Large intestine (tissue), 12 donors: ENCODE measurements at places on chromosomes 5 and 9. TPM values are rescaled to one million over a fixed set of nuclear protein-coding genes. Genes with fewer than 3 reads are reported as not detected.

DNA sequence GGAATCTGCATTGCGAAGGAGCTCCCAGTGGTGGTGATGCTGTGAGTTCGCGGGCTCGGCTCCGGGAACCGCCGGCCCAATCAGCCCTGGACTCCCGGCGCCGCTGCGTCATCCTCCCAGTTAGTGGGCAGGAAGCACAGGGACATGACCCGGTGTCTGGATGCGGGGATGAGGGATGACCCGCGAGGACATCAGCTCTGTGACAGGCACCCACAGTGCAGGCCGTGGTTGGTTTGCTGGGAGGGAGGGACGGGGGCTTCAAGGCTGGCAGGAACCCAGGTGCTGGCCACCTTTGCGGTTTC lies 996 bp downstream of the NXNL2 start:
- peak overlapping the region; percentile 50 for H3K4me3 ChIP-seq
- H3K4me1 ChIP-seq: peaks cover 15% of the 10 kb centered on the region
- DNase-seq: no peak
- no peak overlapping the region for H3K27ac ChIP-seq
- H3K36me3 ChIP-seq: no peaks in the 10 kb centered on the region
- H3K27me3 ChIP-seq: peaks cover 70% of the 10 kb centered on the region

DNA sequence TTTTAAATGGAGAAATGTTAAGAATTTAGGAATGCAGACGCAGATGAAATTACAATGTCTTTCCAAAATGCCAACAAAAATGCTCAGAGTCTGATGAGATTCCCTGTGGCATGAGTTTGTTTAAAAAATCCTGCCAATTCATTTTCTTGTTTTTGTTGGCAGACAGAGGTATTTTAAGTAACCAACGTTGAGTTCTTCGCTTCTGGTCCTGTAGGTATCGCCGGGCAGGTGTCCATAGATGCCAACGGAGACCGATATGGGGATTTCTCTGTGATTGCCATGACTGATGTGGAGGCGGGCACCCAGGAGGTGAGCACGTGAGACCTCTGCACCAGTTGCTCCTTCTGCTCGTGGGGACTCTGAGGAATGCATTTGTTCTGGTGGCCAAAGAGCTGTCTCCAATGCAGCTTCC lies 69.4 kb downstream of the NPR3 start:
- no peaks in the 10 kb centered on the region for H3K4me1 ChIP-seq
- no peaks in the 10 kb centered on the region for H3K36me3 ChIP-seq
- no peaks in the 10 kb centered on the region for H3K27me3 ChIP-seq
- no peak overlapping the region for H3K27ac ChIP-seq
- no peak for DNase-seq
- H3K4me3 ChIP-seq: no peak overlapping the region

The TAF1L gene
- 0.03 TPM for polyA plus RNA-seq

DNA sequence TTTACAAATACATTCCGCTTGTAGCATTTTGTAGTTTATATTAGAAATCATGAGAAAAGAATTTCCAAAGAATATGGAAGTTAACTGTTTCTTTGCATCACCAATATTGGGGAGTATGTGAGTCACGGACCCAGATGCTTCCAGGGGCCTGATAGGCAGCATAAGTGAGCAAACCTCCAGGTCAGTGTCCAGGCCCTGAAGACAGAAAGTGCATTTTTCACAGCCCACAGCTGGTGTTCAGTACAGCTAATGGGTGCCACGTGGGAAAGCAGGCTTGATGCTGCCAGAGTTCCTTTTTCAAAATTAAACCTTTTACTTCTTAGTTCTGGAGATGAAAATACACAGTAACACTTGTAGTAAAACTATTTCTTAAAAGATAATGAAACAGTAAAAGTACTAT lies 454.4 kb upstream of the ACTBL2 start:
- H3K27me3 ChIP-seq: no peaks in the 10 kb centered on the region
- H3K36me3 ChIP-seq: no peaks in the 10 kb centered on the region
- H3K4me3 ChIP-seq: no peak overlapping the region
- no peak for DNase-seq
- no peak overlapping the region for H3K27ac ChIP-seq

- no peak overlapping the region for H3K27ac ChIP-seq
- H3K4me3 ChIP-seq: no peak overlapping the region
- no peak for DNase-seq
- no peaks in the 10 kb centered on the region for H3K4me1 ChIP-seq
Measured at GRCh38 chr5:11709021-11709420, 195.2 kb downstream of the CTNND2 start.

The TPPP gene
- polyA plus RNA-seq: 8.8 TPM

DNA sequence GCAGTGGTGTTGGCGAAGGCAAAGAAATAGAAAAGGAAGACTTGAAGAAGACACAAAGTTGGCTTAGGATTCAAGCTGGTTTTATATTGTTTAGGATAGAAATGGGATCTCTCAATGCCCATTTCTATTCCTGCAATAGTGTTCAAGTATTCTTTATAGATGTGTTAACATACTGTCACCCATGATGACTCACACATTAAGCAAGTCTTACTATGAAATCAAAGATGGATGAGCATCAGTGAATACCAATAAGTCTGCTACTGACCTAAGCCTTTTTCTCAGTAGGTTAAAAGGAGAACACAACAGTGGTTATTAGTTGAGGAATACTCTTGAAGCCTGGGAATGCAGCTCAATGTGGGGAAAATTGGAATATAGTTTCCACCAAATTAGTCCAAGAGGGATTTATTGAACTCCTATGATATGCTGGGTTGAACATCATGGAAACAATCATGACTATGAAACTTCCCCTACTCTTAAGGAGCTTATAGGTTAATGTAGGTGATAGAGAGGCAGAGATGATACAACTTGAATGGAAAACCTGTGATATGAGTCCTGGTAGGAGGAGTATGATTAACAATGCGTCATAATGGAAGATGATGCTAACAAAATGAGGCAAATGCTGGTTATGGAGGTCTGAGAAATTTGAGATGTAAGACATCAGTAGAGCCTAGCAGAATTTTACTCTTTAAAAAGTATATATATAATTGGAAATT lies 417.1 kb upstream of the DAP start:
- no peaks in the 10 kb centered on the region for H3K36me3 ChIP-seq
- no peak overlapping the region for H3K4me3 ChIP-seq
- no peaks in the 10 kb centered on the region for H3K27me3 ChIP-seq

DNA sequence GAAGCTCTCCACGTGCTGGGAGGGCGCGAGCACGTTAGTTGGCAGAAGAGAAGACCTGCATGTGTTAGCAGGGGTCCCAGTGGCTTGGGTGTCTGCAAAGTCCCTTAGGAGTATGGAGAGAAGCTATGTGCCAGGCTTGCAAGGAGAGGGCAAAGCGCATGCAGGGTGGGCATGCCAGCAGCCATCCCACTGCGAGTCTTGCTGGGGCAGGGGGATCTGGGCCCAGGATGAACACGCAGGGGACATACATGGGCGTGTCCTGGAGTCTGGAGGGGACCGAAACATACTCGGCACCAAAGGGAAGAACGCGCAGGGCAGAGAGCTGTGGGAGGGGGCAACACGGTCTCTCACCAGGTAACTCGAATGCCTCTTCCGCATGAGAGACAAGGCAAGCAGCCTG lies 43.6 kb upstream of the IPPK start:
- no peak for DNase-seq
- no peaks in the 10 kb centered on the region for H3K27me3 ChIP-seq
- H3K4me1 ChIP-seq: no peaks in the 10 kb centered on the region
- peaks cover 79% of the 10 kb centered on the region for H3K36me3 ChIP-seq

DNA sequence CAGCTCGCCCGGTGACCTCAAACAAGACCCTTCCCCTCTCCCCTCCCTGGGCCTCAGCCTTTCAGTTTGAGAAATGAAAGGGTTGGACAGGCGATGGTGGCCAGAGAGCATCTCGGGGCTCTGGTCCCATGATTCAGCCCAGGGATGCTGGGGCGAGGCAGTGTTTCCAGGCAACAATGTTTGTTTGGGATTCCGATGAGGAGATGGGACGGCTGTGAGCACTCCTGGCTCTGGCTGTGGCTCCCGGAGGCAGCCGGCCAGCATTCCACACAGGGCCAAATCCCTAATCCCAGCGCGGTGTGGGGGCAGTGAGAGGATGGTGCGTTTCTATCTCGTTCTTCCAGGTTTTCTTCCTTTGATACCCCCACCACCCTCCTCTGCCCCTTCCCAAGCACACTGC lies 66.0 kb downstream of the HMCN2 start:
- no peaks in the 10 kb centered on the region for H3K36me3 ChIP-seq
- peak overlapping the region; percentile 68 for H3K27ac ChIP-seq
- peaks cover 18% of the 10 kb centered on the region for H3K4me1 ChIP-seq
- H3K4me3 ChIP-seq: no peak overlapping the region
- peaks cover 33% of the 10 kb centered on the region for H3K27me3 ChIP-seq

- no peaks in the 10 kb centered on the region for H3K36me3 ChIP-seq
- no peaks in the 10 kb centered on the region for H3K27me3 ChIP-seq
- no peak for DNase-seq
- H3K4me3 ChIP-seq: no peak overlapping the region
- H3K27ac ChIP-seq: peak overlapping the region; percentile 85
Measured at GRCh38 chr9:98164912-98165311, 27.5 kb downstream of the CORO2A start.

DNA sequence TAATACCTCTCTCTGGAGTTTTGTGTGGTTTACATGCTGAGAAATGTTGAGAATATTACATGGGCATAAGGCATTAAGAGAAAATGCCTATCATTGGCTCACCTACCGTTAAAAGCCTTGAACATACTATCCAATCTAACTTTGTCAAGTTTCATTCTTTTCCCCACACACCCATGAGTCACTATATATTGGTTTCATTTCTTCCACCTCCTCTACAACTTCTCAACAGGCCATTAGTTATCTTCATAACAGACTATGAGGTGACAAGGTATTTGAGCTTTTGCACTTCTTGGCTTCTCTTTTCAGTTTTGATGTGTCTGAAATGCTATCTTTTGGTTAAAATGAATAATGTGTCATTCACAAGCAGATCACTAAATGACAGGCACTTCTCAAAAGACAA lies 288.0 kb downstream of the KCNN2 start:
- no peaks in the 10 kb centered on the region for H3K36me3 ChIP-seq
- H3K4me3 ChIP-seq: no peak overlapping the region
- H3K4me1 ChIP-seq: no peaks in the 10 kb centered on the region
- H3K27me3 ChIP-seq: no peaks in the 10 kb centered on the region

The LHX6 gene
- 1.1 TPM for polyA plus RNA-seq

The LURAP1L gene
- polyA plus RNA-seq: 14.3 TPM

GRCh38 chr5:151156507-151157420 lies 815 bp downstream of the ANXA6 start:
- peak overlapping the region; percentile 76 for H3K27ac ChIP-seq
- H3K4me3 ChIP-seq: peak overlapping the region; percentile 90
- no peaks in the 10 kb centered on the region for H3K36me3 ChIP-seq
- DNase-seq: no peak
- H3K4me1 ChIP-seq: peaks cover 42% of the 10 kb centered on the region
- no peaks in the 10 kb centered on the region for H3K27me3 ChIP-seq

DNA sequence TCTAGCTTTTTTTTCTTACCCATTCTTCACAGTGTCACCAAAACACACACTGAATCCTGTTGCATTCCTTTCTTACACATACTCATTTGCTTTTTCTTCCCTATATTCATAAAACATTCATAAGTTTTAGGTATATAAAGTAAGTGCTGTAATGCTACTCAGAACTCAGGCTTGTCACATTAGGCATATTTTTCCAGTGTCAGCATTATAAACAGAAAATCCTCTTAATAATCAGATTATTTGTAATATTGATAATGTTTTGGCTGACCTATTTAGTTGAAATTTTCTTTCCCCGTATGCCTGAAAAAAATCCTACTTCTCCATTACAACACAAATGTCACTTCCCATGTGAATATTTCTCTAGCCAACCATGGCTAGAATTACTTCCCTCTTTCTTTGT lies 743.0 kb upstream of the NUDT12 start:
- no peaks in the 10 kb centered on the region for H3K36me3 ChIP-seq
- no peak for DNase-seq
- no peaks in the 10 kb centered on the region for H3K4me1 ChIP-seq
- no peaks in the 10 kb centered on the region for H3K27me3 ChIP-seq
- H3K27ac ChIP-seq: no peak overlapping the region

The LCN1 gene
- polyA plus RNA-seq: 0.09 TPM

DNA sequence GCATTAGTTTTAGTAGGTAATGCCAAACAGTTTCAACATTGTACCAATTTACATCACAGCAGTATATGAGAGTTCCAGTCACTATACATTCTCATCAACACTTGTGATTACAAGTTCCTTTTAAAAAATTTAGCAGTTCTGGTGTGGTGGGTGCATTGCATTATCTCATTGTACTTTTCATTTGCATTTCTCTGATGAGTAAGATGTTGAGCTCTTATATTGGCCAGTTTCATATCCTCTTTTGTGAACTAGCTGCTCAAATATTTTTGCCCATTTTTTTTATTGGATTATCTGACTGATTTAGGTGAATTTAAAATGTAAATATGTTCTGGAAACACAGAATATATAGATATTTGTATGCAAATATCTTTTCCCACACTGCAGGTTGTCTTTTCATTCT lies 160.9 kb upstream of the NR3C1 start:
- H3K27ac ChIP-seq: no peak overlapping the region
- peaks cover 17% of the 10 kb centered on the region for H3K4me1 ChIP-seq
- no peaks in the 10 kb centered on the region for H3K27me3 ChIP-seq
- H3K4me3 ChIP-seq: no peak overlapping the region
- no peak for DNase-seq

GRCh38 chr5:139667001-139667729 lies 19.0 kb downstream of the CXXC5 start:
- H3K4me1 ChIP-seq: peaks cover 50% of the 10 kb centered on the region
- no peaks in the 10 kb centered on the region for H3K27me3 ChIP-seq
- H3K36me3 ChIP-seq: peaks cover 36% of the 10 kb centered on the region
- H3K27ac ChIP-seq: no peak overlapping the region
- no peak overlapping the region for H3K4me3 ChIP-seq
- no peak for DNase-seq

- no peak for DNase-seq
- H3K36me3 ChIP-seq: peaks cover 60% of the 10 kb centered on the region
- H3K4me3 ChIP-seq: no peak overlapping the region
- no peak overlapping the region for H3K27ac ChIP-seq
- H3K27me3 ChIP-seq: no peaks in the 10 kb centered on the region
Measured at GRCh38 chr5:168434746-168435321, 51.4 kb upstream of the RARS1 start.

The CCL21 gene
- 60.4 TPM for polyA plus RNA-seq

The BRIX1 gene
- 34.2 TPM for polyA plus RNA-seq

The RGS7BP gene
- 1.1 TPM for polyA plus RNA-seq

The PCDHGA10 gene
- 2.1 TPM for polyA plus RNA-seq

The IFNA21 gene
- 0.13 TPM for polyA plus RNA-seq

The PLAC8L1 gene
- polyA plus RNA-seq: 0.54 TPM

The CMYA5 gene
- polyA plus RNA-seq: 2.3 TPM

The F2RL1 gene
- polyA plus RNA-seq: 76.0 TPM

The PCDHA12 gene
- 0.48 TPM for polyA plus RNA-seq

DNA sequence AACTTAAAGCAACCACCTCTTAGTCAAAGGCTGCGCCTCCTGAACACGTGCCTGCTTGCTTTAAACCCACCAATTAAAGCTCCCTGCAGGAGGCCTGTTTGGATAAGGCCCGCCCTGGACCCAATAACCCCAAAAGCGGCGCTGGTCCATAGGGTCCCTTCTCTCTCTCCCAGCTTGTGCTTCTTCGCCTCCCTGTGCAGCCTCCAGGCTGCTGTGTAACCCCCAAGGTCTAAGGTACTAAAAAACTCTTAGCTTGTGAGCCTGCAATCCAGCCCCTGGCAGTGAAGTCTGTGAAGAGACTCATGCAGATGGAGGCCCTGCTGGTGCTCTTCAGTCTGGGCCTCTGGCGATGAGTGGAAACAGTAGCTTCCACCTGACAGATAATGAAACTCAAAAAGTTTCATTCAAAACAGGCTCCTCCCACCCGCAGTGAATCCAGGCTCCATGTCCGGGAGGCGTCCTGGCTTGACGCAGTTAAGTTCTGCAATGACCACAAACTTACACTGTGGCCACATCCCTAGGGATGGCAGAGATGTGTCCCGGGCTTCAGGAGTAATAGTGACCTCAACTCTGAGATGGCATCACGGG lies 97.3 kb downstream of the PRRT1B start:
- DNase-seq: no peak
- peaks cover 34% of the 10 kb centered on the region for H3K4me1 ChIP-seq
- H3K27ac ChIP-seq: peak overlapping the region; percentile 91
- H3K4me3 ChIP-seq: no peak overlapping the region
